ENCODE measurements at places on chromosomes 6 and 20. TPM values are rescaled to one million over a fixed set of nuclear protein-coding genes. Genes with fewer than 3 reads are reported as not detected.
A peak's percentile ranks its signal among the peaks of the same experiment; 100 is the strongest.

DNA sequence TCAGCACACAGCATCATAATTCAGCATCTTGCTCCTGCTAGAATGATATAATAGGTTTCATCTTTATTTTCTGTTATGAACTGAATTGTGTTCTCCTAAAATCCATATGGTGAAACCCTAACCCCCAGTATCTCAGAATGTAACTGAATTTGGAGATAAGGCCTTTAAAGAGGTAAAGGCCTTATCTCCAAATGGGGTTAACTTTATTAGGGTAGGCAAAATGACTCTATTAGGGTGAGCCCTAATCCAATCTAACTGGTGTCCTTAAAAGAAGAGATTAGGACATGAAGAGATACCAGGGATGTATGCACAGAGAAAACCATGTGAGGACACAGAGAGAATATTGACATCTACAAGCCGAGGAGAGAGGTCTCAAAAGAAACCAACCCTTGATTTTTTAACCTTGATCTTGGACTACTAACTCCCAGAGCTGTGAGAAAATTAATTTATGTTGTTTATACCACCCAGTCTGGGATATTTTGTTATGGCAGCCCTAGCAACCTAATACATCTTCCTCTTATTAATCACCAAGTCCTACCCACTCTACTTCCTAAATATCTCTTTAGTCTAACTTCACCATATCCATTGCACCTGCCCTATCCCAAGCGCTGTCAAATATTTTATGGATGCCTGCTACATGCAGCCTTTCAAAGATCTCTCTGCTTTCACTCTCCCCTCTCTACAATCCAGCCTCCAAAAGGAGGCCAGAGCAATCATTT, 8.5 kb upstream of the MRS2 start:
- no peak for DNase-seq

GRCh38 chr20:48904566-48905296, 16.8 kb upstream of the ARFGEF2 start:
- peak; percentile 28 for DNase-seq

DNA sequence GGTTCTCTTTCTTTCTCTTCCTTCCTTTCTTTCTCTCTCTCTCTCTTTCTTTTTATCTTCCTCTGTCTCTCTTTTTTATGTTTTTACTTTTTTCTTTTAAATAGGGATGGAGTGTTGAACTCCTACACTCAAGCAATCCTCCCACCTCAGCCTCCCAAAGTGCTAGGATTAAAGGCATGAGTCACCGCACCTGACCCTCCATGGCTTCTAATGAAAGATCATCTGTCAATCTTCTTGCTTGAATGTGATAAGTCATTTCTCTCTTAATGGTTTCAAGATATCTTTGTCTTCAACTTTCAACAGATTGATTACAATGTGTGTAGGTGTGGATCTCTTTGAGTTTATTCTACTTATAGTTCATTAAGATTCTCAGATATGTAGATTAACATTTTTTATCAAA, 25.2 kb upstream of the HLA-DOA start:
- no peak for DNase-seq

GRCh38 chr20:41046716-41047115, 18.1 kb downstream of the TOP1 start:
- no peak for DNase-seq

- DNase-seq: no peak
These were observed 480.9 kb upstream of the MARCKS start for GRCh38 chr6:113375950-113376846.

- DNase-seq: no peak
These were observed 9.4 kb downstream of the PCK1 start for GRCh38 chr20:57570145-57570850.

DNA sequence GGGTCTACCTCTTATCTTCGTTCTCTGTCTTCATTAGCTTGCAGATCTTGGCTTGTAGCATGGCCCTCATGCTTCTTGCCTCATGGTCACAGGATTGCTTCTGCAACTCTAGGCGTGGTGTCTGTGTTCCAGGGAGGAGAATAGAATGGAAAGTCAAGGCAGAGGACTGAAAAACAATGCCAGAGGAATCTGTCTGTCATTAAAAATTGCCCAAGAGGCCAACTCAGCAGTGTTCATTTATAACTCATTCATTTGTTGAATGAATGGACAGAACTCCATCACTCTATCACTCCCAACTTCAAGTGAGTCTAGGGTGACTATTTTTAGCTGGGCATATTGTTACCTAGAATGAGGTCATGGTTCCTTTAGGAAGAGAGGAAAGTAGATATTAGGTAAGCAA, 179.6 kb downstream of the UST start:
- DNase-seq: no peak

MICB gene
- total RNA-seq: 0.41 TPM

TCF15 gene
- total RNA-seq: under 0.01 TPM

CNBD2 gene
- 1.6 TPM for total RNA-seq

KCNQ5 gene
- 12.6 TPM for total RNA-seq

Data from frontal cortex (tissue), 4 donors.